GM13977 (cell line): ENCODE measurements at places on chromosomes 3 and 15.
A peak's percentile ranks its signal among the peaks of the same experiment; 100 is the strongest.

- peak; percentile 75 for DNase-seq
Observed at GRCh38 chr3:169662132-169662842, 1.2 kb downstream of the MECOM start.

DNA sequence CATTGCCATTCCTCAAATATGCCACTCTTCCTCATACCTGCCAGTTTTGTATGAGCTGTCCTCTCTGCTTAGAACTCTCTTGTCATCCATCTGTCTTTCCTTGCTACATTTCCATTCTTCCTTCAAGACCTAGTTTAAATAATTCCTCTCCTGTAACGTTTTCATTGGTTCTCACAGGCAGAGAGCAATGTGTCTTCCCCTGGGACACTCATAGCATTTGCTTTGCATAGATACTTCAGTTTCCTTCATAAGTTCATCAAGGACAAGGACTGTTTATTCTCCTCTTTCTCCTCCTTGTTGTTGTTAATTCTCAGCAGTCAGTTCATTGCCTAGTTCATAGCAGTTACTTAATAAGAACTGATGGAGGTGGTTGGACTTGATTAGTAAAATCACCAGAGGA, 10.5 kb downstream of the NR2C2 start:
- no peak for DNase-seq

DNA sequence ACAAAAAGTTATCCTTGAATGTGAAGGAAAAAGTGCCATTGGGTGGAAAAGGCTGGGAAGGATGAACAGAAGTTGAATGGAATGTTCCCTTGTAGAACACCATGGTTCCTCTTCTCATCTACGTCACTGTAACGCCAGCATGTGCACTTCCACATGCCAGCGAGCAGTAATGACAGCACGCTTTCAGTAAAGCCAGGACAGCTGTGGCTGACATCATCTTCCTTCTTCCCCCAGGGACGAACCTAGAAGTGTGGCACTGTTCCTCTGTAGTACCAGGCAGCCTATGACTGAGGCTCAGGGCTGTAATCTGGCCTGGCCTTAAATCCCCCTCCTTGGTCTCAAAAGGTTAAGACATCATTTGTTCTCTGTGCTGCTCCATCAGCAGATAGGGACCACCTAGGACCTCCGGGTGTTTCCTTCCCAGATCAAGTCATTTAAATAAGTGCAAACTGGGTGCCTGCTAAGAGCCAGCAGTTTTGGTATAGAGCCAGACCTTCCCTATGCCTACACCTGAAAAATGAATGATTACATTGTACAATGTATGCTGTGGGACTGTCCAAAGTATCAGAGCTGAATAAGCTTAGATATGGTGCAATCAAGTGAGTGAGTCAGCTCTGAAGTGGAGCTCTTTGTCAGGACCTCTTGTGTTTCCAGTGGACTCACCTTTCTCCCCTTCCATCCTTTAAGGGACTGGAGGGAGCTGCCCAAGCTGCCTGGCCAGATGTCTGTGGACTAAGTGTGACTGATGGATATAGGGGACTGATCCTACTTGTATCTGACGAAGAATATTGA, 5.6 kb upstream of the SRPRB start:
- no peak for DNase-seq

DNA sequence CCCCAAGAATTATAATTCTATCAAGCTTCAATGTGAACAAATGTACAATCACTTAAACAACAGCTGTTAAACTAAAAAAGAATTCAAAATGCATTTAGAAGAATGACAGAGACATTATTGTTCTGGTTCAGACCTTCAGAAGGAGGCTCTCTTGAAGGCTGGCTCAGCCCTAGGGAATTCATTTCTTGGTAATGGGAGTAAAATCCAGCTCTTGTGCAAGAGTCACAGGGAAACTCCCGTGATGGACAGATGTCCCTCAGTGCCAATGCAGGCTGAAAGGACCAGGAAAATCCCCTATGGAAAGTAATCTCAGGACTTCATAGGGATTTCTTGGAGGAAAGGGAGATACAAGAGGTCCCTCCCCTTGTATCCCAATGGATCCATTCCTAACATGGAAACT, 149.9 kb upstream of the STT3B start:
- no peak for DNase-seq

DNA sequence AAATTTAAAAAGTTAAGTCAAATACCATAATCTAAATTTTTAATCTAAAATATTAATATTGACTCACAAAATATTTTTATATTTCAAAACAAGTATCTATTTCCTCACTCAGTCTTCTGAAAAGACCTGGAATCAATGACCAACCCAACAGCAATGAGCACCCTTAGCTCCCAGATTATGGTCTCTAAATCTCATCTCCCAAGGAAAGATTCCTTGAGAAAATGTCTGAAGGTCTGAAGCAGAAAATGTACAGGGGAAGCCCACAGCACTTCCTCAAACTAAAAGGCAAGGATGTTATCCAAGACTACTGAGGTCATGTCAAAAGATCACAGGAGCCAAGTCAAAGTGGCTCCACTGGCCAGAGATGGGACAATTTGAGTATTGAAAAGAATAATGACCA, 51.0 kb upstream of the SLCO2A1 start:
- DNase-seq: no peak
